Left ventricle myocardium inferior (tissue), 1 donor: ENCODE measurements at places on chromosomes 13 and 19. TPM values are rescaled to one million over a fixed set of nuclear protein-coding genes. Genes with fewer than 3 reads are reported as not detected.

- DNase-seq = no peak
Observed at GRCh38 chr19:32879741-32880140, 10.2 kb upstream of the SLC7A9 start.

DNA sequence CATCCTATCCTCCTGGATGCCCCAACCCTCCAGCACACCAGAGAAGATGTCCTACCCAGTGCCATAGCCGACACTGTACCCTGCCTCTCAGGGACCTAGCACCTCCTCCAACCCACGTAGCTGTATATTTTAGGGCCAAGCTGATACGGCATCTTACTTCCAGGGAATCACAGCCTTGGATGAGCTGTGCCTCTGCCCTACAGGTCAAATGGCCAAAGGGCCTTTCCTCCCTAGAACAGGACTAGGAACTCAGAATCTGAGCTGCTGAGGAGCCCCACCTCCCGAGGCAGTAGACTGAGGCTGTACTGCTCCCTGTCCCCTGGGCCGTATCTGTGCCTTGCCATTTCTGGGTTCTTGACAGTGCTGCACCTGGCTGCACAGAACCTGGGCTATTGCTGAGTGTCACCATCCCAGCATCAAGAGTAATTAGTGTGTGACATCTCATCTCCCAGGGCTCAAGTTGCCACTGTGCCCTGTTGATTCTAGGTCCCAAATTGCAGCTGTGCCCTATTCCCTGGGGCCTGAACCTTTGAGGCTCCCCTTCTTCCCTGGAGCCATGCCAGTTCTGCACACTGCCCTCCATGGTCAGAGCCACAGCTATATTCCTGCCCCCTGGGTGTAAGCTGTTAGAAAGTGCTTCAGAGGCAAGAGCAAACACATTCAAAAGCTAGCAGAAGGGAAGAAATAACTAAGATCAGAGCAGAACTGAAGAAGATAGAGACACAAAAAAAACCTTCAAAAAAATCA is 41.0 kb downstream of the VWA8 start:
- DNase-seq = no peak

DNA sequence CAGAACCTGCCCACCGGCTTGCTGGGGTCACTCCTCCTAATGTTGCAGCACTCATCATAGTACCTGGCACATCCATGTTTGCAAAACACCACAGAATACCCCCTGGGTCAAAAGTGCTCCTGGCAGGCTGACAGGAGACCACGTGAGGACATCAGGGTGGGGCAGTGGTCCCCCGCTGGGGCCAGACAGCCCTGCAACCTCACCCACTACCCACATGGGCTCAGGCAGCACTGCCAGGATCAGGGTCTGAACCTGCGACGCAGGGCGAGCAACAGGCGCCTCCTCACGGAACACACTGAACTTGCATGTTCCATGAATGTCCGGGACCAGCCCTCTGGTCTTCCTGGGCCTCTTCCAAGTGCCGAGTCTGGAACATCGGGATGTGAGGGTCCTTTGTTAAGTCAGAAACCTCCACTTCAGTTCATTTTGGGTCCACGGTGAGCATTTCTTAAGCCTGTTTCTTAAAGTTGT is 1.4 kb upstream of the SLC7A9 start:
- no peak for DNase-seq

- DNase-seq = no peak
Observed at GRCh38 chr13:52744842-52745375, 5.3 kb upstream of the CNMD start.

GRCh38 chr13:22487932-22488331 is 692.8 kb upstream of the SGCG start:
- DNase-seq = no peak

DNA sequence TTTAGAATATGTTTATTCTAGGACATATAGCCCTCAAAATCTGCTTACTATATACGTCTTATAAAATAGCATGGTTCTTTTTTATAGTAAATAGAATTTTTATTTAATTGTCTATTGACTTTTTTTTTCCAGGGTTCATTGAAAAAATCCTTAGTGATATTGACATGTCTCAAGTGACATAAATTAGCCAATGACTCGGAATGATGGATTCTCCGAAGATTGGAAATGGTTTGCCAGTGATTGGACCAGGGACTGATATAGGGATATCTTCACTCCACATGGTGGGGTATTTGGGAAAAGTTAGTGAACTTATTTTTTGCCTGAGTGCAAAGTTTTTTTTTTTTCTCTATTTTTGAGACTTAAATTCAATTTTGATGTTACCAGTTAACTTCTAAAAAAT is 3.2 kb downstream of the USPL1 start:
- no peak for DNase-seq

DNA sequence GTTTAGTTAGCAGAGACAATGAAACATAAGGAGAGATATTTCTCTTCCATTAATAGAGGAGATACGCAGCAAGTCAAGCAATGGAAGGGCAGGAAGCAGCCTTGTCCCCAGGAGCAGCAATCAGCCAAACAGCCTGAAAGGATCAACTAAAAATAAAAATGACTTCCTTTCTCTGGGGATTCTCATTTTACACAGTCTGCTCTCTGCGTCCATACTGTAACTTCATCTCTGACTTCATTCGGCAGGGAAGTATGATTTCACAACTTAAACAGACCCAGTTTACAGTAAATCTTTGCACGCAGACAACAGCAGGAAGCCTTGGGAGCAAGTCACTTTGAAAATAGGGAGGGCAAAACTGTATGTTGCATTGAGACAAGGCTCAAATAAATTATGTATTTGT is 826.7 kb downstream of the DIAPH3 start:
- no peak for DNase-seq

- no peak for DNase-seq
Observed at GRCh38 chr19:52094526-52095130, 937 bp downstream of the ZNF841 start.

- no peak for DNase-seq
Observed at GRCh38 chr13:95067303-95067702, 233.9 kb downstream of the ABCC4 start.

GRCh38 chr13:31352467-31352866 is 152.7 kb downstream of the B3GLCT start:
- DNase-seq = no peak

- DNase-seq = no peak
Observed at GRCh38 chr13:100707818-100708740, 33.5 kb upstream of the TMTC4 start.

The TEX26 gene
- not detected for total RNA-seq

The FDX2 gene
- total RNA-seq = 17.4 TPM

The USF2 gene
- 147 TPM for total RNA-seq

The TINCR gene
- total RNA-seq = not detected

The LRRC25 gene
- 2.4 TPM for total RNA-seq

The IFNL1 gene
- total RNA-seq = not detected

The ZNF805 gene
- 8.4 TPM for total RNA-seq
